ENCODE measurements at places on chromosomes 6 and 20. TPM values are rescaled to one million over a fixed set of nuclear protein-coding genes. Genes with fewer than 3 reads are reported as not detected.

- DNase-seq, result no peak
Observed at GRCh38 chr6:131642987-131643611, 6.0 kb downstream of the ENPP3 start.

Gene GFOD1
- 9.8 TPM for polyA plus RNA-seq

DNA sequence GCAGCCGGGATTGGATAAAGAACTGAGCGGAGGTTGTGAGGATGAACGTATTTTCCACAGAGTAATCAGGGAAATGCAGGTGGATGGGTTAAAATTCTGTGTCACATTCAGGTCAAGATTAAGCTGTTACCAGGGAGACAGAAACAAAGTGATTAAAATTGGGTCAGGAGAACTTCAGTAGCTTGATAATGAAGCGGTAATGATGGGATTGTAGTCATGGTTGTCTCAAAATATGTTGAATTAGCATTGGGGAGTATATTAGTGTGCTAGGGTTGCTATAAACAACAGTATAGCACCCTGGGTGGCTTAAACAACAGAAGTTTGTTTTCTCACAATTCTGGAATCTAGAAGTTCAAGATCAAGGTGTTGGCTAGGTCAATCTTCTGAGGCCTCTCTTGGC is 155.5 kb downstream of the GJA1 start:
- DNase-seq, result no peak

DNA sequence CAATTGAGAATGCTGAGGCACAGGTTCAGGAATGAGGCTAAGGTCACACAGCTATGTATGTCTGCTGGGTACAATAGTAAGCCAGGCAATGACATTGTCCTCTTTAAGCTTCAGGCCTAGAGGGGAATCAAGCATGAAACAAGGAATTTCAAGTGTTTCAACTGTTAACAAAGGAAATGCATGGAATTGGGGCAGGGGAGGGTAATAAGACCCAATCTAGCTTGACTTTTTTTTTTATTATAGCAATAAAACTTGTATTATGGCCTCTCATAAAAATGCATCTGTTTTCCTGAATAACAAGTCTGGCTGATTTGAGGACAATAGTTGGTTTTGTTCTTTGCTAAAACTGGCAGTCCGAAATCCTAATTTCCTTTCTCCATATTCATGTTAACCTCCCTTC is 336.7 kb downstream of the CBLN4 start:
- DNase-seq, result no peak

GRCh38 chr6:117469356-117469755 is 13.1 kb upstream of the DCBLD1 start:
- DNase-seq, result no peak

- DNase-seq, result no peak
Observed at GRCh38 chr20:34222208-34222607, 19.0 kb upstream of the ASIP start.

- DNase-seq, result no peak
Observed at GRCh38 chr20:48908656-48909319, 12.7 kb upstream of the ARFGEF2 start.

DNA sequence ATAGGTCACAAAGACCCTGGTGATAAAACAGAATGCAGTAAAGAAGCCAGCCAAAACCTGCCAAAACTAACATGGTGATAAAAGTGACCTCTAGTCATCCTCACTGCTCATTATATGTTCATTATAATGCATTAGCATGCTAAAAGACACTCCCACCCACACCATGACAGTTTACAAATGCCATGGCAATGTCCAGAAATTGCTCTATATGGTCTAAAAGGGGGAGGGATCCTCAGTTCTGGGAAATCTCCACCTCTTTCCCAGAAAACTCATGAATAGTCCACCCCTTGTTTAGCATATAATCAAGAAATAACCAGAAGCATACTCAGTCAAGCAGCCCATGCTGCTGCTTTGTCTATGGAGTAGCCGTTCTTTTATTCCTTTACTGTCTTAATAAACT is 40.4 kb upstream of the MC3R start:
- DNase-seq, result no peak

Gene COL9A1
- polyA plus RNA-seq, result 7.2 TPM

GRCh38 chr20:40669692-40670091 is 19.3 kb downstream of the MAFB start:
- DNase-seq, result no peak

DNA sequence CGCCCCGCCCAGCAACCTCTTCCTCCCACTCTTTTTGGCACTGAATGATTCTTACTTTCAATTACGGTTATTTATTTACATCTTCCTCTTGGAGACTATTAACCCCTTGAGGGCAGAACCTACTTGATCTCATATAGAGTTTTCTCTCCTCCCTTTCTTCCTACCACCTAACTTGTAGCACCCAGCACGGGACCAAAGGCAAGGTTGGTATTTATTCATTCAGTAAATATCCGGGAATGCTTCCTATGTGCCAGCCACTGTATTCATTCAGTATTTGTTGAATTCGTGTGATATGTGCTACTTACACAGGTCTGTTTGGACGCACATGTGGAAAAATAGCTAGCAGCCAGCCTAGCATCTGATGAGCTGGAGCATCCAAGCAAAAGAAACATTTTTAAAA is 1.3 kb upstream of the CNKSR3 start:
- no peak for DNase-seq

Gene SRSF12
- polyA plus RNA-seq, result 1.3 TPM

DNA sequence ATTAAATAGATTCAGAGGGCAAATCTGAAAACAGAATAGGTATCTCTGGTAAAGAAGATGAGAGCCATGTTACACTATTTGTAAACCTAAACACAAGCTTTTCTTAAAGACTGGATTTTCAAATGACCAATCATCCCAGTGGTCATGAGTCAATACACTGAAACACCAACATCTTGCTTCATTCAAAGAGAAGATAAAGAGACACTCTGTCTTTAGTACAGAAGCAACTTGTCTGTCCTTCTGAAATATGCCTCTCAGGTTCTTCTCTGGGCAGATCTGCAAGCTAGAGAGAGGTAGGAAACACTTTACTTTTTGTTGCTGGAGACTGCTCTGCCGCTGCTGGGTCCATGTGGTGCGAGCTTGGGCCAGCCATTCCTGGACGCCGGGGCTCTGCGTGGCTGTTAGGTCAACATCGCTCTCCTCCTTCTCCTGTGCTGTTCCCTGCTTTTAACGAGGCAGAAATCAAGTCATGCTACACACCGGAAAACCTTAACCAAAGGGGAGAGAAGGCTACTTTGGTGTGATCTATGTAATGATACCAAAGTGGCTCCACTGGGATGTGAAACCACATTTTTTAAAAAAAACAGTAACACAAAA is 368.2 kb downstream of the SYNE1 start:
- no peak for DNase-seq

DNA sequence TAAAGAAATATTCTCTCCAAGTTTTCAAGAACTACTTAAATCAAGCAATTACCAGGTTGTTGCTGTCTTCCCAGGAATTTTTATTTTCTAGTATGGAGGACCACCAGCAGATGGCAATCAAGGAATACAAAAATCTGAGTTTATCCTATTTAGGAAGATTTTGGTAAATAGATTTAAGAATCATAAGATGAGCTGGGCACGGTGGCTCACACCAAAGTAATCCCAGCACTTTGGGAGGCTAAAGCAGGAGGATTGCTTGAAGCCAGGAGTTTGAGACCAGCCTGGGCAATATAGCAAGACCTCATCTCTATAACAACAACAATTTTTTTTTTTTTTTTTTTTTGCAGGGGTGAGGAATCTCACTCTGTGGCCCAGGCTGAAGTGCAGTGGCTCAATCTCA is 19.3 kb upstream of the SEC63 start:
- no peak for DNase-seq

DNA sequence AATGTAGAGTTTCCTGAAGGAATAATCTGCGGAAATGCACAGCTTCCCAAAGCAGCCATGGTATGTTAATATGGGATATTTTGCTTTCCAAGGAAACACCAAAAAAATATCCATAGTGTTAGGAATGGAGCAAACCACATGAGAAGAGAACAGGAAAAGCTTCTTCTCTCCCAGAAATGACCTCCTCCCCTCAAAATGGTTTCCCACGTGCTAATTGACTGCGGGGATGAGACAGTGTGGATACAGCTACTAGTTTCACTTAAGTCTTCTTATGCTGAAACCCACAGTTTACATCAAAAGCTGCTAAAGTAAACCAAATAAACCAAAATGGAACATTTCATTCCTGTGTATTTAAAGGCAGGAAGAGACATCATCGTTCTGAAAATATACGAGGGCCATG is 69.4 kb downstream of the FYN start:
- DNase-seq, result no peak

Gene PACRG
- 2.2 TPM for polyA plus RNA-seq

- no peak for DNase-seq
Observed at GRCh38 chr6:31791324-31792089, 4.0 kb downstream of the VARS1 start.

GRCh38 chr20:13995086-13995665 is at the start of gene MACROD2:
MACROD2 (plus strand) TSS chr20:13995516.
- peak; percentile 80 for DNase-seq

- peak; percentile 10 for DNase-seq
Observed at GRCh38 chr20:56247954-56248782, at the start of gene MC3R. MC3R (plus strand) TSS chr20:56248732; CDS start chr20:56248844, 112 bp downstream.

DNA sequence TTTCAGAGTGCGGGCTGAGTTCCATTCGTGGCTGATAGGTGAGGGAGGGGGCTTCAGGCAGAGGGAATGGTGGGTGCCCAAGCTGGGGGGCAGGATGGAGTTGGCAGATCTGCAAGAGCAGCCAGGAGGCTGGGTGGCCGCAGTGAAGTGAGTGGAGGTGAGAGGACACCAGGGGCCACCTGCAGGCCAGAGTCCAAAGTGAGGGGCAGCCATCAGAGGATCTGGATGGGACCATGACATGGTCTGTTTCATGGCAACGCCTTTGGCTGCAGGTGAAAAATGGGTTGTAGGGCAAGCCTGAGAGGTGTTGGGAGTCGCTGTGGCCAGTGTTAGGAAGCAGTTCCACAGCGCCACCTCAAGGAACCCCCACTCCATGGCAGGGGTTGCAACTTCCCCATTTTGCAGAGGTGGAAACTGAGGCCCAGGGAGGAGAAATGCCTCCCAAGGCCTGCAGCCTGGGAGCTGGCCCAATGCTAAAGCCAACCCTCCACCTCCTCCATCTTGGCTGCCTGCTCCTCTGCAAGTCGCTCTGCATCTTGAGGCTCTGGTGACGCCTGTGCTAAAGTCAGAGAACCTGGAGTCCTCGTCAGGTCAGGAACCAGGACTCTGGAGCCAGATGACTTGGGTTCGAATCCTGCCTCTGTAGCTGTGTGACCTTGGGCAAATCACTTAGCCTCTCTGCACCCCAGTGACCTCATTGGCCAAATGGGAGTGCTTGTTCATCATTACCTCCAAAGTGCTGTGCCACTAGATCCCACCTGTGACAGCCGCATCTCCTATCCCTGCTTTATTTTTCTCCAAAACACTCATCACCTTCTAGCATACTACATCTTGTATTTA is 153.8 kb downstream of the CEBPB start:
- no peak for DNase-seq

Gene IRAK1BP1
- polyA plus RNA-seq, result 2.7 TPM

- no peak for DNase-seq
Observed at GRCh38 chr20:32460683-32461320, 102.7 kb downstream of the ASXL1 start.

DNA sequence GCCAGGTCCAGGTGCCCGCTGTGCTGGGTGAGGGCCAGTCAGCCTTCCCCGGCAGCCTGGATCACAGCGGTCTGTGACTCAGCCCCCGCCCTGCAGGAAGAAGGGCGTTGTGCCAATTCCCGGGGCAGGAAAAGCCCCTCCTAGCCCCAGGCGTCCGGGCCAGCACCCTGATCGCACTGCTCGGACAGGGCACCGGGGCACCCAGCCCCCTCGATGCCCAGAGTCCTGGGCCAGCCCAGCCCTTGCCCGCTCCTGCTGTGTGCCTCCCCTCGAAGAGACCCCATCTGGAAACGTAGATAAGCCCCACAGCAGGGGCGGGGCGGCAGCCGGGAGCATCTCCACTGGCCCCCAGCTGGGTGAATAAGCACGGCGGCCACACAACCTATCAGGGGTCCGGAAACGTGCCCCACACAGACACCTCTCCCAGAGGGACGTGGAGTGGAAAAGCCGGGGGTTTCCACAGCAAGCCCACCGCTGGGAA is 9.9 kb downstream of the LAMA5 start:
- DNase-seq, result no peak

DNA sequence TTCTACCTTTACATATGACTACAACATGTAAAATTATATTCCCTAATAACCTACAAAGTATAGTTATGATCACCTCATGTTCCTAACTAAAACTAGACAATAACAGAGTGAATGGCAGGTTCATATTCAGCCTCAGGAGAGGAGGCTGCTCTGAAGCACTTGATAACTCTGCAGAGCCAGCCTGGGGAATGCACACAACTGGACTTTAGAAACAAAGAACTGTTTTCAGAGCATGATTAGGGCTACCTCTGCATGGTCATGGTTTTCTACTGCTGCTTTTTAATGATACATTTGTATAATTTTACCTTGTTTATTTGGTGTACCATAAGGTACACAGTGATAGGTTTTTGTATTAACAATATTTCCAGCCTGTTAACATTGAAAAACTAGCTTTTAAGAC is 50.3 kb downstream of the TRPC4AP start:
- DNase-seq, result no peak

Gene SMIM28
- not detected for polyA plus RNA-seq

DNA sequence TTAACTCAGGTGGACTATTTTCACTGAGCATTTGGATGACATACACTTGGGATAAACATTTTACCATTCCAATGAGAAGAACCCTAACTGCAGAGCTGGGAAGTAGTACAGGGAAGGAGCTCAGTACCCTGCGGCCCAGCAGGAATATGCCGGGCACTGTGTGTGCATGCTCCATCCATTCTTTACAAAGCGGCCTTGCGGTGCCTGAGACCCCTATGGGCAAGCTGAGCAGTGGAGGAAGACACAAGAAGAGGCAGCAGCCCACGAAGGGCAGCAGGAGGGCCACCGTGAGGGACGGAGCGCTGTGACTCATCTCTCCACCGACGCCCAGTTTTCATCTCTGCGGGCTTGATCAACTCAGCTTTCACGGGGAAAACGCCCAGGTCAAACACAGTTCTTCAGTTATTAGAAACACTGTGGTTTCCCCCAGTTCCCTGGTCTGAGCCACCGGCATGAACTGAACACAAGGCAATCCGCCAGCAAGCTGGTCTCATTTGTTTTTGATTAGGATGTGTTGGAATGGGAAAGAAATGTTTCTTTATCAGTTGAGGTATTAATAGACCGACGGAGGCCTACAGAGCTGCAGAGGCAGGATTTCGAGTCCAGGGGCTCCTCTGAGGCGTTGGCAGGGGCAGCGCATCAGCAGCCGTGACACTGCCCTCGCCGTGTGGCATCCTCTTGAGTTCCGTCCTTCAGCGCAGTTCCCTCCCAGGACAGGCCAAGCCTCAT is 44.9 kb downstream of the IRF4 start:
- no peak for DNase-seq

Gene STK4
- 11.6 TPM for polyA plus RNA-seq

GRCh38 chr6:163707387-163708355 is 293.2 kb downstream of the QKI start:
- DNase-seq, result no peak

- no peak for DNase-seq
Observed at GRCh38 chr20:49627329-49627761, 59.4 kb upstream of the PTGIS start.

DNA sequence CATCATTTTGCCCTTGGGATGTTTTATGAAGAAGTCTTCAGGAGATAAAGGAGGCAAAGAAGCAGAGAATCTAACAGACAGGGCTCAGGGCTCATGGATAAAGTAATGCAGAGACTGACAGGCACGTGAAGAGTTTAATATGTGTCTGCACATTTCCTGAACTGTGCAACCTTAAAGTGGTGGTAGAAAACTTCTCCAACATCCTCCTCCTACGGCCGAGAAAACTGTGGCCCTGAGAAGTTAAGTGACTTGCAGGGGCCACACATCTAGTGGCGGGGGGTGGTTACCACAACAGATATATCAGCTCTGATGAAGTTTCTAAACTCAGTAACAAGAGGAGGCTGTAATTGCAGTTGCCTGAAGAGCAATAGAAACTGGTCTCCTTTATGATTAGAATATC is 61.0 kb downstream of the SOBP start:
- no peak for DNase-seq

All from urinary bladder (tissue), 4 donors.